ENCODE measurements at places on chromosomes 4 and X.

DNA sequence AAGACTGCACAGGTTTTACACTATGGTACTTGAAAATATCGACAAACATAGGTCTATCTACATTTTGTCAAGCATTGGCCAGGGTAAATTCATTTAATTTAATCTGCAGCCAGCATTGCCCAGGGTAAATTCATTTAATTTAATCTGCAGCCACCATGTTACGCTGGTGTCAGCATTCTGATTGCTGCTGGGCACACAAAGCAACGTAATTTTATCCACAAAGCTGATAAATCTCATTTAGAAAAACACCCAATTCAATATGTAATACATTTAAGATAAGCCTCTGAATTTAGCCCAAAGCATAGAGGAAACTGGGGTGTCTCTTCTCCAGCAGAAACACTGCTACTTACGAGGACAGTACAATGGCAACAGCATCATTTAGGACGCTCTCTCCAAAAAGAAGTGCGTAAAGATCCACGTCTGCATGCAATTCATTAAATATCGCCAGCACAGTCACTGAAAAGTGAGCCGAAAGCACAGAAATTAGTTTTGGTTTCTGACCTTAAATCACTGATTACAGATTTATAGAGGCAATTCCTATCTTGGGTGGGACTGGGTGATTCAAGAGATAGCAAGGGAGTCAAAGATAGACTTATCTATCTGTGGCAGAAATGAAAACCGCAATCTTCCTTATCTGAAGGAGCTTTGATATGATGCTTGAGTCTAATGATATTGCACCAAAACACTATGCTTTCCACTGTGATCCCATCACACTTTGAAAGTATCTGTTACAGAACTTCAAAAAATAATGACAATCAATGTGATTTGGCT lies 88.8 kb downstream of the CHST7 start:
- DNase-seq = no peak

DNA sequence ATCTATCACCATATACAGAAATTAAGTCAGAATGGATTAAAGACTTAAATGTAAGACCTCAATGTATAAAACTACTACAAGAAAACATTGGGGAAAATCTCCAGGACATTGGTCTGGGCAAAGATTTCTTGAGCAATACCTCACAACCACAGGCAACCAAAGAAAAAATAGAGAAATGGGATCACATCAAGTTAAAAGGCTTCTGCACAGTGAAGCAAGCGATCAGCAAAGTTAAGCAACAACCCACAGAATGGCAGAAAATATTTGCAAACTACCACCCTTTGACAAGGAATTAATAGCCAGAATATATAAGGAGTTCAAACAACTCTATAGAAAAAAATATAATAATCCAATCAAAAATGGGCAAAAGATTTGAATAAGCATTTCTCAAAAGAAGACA lies 236.9 kb upstream of the EMCN start:
- no peak for DNase-seq

DNA sequence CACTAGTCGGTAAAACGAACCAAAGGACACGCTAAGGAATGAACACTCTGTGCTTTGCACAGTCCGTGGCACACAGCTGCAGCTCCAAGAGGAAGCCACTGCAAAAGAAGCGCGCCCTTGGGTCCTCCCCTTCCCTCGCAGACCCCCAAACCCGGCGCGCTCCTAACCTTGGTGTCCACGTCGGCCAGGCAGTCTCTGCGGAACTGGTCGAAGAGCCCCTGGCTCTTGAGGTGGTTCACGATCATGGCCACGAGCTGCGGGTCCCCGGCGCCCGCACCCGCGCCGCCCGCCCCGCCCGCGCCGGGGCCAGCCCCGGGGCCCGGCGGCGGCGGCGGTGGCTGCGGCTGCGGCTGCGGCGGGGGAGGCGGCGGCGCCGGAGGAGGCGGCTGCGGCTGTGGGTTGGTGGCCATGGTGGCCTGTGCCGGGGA lies 333 bp downstream of the BOD1L1 start:
- peak; percentile 57 for DNase-seq

GRCh38 chrX:6761251-6761650 lies 226.3 kb upstream of the VCX3A start:
- no peak for DNase-seq

GRCh38 chr4:157096439-157096838 lies 20.5 kb downstream of the GLRB start:
- no peak for DNase-seq

DNA sequence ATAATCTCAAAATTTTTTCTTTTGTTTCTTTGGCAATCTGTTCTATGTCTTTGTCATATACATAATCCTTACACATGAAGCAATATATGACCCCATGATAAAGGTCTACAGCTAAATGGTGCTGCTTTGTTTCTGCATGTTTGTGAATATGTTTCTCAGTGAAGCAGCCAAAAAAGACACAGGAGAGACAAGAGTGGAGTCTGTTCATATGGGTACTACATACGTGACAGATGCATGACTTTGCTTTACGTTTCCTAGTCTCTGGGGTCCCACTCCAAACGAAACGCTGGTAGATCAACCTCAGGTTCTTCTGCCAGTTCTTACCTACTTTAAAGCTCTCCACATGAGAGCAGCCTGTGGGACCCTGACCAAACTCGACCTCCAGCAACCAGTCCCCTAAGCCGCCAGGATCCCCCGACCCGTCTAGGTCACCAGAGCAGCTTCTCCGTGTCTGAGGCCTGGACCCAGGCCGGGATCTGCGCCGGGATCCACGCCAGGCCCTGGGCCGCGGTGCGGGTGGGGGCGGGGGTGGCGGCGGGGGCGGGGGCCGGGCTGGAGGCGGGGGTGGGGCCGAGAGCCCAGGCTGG lies 1.5 kb downstream of the USP51 start:
- no peak for DNase-seq

- DNase-seq = no peak
Measured at GRCh38 chr4:175330236-175330635, 412.1 kb downstream of the ADAM29 start.

DNA sequence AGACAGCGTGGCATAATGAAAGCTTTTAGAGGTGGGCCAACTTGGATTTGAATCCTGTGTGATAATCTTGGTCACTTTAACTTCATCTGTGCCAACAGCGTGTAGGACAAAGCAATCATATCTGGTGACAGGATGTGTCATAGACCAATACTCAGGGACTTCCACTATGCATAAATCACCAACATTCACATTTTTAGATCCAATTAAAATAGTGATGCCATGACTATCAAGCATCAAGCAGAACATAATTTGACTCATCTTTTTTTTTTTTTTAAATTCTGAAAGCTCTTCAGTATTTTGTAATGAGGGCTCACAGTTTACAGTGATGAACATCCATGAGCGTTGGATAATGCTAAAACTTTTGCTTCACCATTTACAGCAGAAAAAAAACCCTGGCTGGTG lies 27.3 kb upstream of the RAPGEF2 start:
- DNase-seq = no peak

- no peak for DNase-seq
Measured at GRCh38 chrX:150455215-150455608, 92.1 kb downstream of the MAMLD1 start.

- DNase-seq = no peak
Measured at GRCh38 chr4:144399927-144400326, 246.0 kb upstream of the HHIP start.

DNA sequence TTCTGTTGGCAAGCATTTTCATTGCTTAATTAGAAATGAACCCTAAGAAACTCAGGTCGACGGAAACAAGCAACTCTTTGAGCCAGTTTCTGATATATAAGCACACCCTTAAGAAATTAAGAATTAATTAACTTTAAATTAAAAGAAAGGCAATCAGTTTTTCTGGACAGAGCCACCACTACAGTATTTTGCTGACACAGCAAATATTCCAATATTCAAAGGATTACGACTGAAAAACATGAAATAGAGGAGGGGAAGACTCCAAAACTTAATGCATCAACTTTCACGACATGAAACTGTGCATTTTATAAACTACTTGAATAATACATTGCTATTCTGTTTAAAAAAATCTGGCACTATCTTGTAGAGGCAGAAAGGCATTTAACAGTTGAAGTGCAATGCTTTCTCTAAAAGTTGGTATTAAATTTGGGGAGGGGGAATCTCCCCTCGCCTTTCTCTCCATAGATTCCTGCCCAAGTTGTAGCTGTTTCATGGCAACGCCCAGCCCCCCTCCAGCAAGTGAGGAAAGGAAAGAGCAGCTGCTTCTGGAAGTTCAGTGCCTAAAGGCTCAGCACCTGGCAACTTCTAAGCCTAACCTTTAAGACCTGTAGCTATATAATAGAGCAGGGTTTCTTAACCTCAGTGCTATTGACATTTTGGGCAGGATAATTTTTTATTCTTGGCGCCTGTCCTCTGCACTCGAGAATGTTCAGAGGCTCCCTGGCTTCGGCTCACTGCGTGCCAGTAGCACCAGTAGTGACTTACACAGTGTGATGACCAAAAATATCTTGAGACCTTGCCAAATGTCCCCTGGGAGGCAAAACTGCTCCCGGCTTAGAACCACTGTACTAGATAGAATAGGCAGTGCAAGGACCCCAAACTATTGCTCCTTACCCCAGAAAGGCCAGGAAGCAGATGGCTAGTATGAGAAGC lies 6.7 kb upstream of the ZCCHC18 start:
- DNase-seq = no peak

DNA sequence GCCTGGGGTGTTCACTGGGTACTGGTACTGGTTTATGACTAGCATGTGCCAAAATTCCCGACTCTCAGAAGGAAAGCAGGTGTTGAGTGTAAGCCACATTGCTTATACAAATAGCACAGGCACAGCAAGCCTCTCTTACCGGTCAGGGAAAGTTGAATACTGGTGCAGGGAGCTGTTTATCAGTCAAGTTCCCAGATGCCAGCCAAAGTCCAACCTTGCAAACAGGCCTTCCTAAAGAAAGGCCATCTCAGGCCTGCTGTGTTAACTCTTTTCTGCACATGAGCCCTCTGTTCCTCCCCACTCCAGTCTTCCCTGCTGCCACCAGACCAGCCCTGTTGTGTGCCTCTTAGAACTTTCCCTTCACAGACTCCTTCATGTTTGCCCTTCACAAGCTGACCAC lies 34.2 kb downstream of the PKD2 start:
- DNase-seq = no peak

DNA sequence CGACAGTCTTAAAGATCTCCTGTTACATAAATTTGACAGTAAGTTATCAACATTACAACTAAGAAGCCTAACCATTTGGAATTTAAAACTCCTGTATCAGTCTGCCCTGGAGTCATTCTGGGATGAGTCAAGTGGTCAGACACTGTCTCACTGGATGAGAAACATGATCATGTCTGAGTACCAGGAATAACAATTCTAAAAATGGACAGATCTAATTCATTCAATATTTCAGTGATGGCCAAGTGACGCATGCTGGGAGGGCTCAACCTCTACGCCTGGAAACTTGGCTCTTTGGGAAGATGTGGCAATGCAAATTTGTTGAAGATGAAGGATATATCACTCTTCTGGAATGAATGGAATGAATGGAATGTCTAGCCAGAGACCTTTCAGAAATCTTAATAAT lies 1427.2 kb downstream of the STIM2 start:
- DNase-seq = peak; percentile 8

- no peak for DNase-seq
Measured at GRCh38 chr4:5773271-5773555, 62.2 kb downstream of the EVC start.

DNA sequence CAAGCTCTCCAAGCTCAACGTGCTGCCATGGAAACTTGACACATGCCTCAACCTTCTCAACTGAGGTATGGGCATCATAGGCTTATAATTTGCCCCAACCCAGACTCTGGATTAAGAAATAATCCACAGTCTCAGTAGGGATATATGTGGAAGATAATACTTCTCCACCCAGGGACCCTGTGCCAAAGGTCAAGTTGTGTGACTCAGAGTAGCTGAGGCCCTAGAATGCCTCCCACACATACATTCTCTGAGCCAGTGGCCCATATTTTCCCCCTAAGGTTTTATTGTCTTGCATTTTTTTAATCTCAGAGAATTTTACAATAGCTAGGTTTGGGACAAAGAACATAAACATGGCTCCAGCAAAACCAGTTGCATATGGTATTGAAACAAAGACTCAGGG lies 283.1 kb downstream of the IDS start:
- DNase-seq = no peak

DNA sequence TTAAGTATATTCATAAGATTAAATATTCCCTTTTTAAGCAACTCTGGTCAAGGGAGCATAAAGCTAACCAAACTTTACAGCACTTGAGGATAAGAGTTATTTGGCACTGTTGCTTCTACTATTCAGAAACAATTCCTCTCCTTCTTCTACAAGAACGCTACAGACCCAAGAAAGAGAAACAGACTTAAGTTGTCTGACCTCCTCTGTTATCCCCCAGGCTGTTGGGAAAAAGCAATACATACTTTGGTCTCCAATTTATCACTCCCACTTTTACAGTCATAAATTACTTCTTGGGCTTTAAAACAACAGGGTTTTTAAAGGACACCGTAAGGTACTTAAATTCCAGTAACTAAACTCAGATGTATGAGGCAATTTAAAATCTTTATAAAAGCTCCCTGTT lies 147.4 kb downstream of the COL25A1 start:
- DNase-seq = no peak

GRCh38 chr4:32032136-32032672 lies 1312.0 kb downstream of the PCDH7 start:
- no peak for DNase-seq

- no peak for DNase-seq
Measured at GRCh38 chr4:1793496-1793840, 375 bp downstream of the FGFR3 start.

DNA sequence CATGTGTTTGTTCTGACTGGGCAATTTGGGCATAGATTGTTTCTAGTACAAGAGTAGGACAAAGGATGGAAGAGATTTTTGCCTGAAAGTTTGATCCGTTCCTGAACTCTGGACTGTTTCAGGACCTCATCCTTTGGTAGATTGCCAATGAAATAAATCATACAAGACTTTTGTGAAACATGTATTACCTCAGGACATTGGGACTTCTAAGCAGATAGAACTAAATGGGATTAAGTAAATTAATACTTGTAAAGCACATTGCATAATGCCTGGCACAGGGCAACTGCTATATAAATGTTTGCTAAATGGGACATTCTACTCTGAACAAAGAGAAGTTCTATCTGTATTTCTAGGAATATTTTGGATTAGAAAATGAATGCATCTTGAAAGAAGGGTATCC lies 164.8 kb upstream of the RPS6KA3 start:
- DNase-seq = no peak

DNA sequence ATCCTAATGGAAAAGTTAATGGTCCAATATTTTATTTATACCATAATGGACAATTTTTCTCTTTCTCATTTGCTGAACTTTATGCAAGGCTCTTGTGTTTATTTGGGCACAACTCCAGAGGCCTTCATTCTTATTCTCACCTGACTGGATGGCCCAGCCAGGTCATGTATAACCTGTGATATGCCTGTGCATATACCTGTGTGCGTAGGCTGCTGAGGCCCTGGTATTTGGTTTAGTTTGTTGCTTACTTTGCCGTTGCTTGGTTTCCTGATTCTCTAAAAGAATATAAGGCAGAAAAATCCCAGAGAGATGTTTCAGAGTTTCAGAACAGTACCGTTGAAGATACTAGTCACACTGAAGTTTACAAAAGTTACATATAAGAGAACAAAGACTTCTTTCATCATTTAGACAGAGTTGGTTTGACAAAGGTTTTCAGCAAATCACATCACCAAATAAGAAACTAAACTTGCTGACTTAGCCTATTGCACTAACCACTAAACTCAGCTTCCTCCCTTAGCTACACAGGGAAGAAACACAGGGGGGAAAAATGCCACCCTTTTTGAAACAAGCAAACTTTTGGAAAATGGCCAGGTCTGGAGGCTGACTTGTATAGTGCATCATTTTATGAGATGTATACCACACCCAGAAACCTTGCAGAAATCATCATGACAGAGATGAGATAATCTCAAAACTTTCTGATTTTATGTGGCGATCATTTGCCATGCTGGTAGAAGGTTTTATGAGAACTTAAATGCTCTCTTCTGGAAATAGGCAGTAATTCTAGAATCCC lies 248.5 kb downstream of the GRIA3 start:
- DNase-seq = no peak
